ENCODE measurements at places on chromosomes 7 and 10.

- DNase-seq = no peak
Measured at GRCh38 chr7:148901178-148901577, 17.1 kb upstream of the EZH2 start.

DNA sequence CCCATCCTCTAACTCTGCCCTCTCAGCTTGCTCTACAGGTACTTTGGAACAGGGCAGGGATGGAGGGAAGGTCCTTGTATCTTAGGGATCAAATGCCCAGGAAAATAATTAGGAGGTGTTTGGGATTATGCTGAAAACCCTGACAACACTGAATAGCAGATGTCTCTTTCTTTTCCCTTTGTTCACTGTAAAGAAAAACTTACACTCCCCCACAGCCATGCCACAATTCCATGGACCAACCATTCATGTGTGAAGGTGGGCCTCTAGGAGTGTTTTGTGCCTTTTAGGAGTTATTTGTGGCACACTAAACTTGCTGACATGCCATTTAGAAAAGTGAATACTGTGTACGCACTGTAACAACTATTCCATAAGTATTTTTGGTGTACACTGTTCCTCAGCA is 108.1 kb downstream of the SNX10 start:
- no peak for DNase-seq

DNA sequence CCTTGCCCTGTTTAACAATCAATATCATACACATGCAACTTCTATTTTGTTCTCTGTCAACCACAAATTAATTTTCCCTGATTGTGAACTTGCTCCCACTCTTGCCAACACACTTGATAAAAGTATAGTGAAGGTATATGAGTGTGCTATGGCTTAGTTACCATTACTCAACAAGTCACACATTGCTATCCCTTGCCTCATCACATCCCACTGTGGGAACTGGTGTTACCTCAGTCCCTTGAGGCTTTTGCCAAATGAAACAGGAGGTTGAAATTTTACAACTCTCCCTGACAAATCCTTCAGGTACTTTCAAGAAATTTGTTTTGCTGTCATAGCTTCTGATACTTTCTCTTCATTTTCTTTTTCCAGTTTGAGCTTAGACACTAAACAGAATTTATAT is 472.5 kb upstream of the SEMA3D start:
- no peak for DNase-seq

GRCh38 chr10:12418725-12419261 is 69.4 kb downstream of the CAMK1D start:
- no peak for DNase-seq

GRCh38 chr10:78859769-78860168 is 209.0 kb upstream of the ZMIZ1 start:
- DNase-seq = no peak

- DNase-seq = no peak
Measured at GRCh38 chr10:26981232-26981824, 119.0 kb downstream of the ANKRD26 start.

GRCh38 chr10:79063661-79064492 is 4.9 kb upstream of the ZMIZ1 start:
- no peak for DNase-seq

- DNase-seq = no peak
Measured at GRCh38 chr7:17304926-17305325, 6.5 kb downstream of the AHR start.

GRCh38 chr7:47576031-47576865 is 5.7 kb downstream of the TNS3 start:
- DNase-seq = no peak

DNA sequence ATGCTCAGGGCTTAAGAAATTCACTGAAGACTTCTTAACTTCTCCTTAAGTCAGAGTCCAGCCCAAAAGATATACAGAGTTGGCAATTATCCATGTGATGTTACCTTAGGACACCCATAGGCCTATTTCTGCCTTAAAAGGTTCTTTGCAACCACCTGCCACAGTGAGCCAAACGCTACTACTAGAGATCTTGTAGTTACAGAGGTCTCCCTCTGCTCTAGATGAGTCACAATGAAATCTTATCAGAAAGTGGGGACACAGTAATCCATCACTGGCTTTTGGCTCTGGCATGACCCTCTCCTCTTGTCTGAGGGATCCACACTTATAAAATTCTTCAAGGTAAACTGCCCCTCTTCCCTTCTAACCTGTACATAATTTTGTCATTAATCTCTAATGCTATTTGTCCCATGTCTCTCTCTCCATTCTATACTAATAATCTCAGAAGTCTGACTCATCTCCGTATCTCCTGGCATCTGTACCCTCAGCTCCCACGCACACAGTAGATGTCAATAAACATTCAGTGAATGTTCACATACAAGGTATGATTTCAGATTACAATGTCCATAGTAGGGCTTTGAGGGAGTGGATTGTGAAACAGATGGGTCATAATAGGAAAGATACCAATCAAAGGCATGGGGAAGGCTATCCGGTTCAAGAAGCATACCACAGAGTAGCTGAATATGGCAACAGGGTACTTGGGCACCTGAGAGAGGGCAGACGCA is 112.1 kb downstream of the SGMS1 start:
- no peak for DNase-seq

DNA sequence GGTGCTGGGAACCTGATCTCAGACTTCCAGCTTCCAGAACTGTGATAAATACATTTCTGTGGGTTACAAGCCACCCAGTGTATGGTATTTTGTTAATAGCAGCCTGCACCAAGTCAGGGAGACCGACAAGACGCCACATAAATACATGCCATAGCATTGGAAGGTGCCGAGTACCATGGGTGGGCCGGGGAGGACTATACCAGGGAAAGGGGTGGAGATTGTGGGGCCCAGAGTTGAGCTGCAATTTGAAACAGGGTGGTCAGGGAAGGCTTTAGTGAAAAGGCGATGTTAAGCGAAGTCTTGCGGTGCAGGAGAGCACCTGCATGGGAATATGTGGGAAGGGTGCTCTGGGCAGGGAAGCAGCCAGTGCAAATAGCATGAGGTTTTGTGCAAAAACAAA is 88.9 kb upstream of the LRRC4 start:
- no peak for DNase-seq

DNA sequence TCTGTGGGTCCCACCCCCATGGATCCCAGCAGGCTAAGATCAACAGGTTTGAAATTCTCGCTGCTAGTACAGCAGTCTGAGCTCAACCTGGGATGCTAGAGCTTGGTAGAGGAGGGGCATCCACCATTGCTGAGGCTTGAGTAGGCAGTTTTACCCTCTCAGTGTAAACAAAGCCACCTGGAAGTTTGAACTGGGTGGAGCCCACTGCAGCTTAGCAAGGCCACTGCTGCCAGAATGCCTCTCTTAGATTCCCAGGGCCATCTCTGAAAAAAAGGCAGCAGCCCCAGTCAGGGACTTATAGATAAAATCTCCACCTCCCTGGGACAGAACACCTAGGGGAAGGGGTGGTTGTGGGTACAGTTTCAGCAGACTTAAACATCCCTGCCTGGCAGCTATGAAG is 190.0 kb upstream of the CACNA2D1 start:
- no peak for DNase-seq

GRCh38 chr7:157129907-157130460 is 8.7 kb upstream of the UBE3C start:
- no peak for DNase-seq

GRCh38 chr7:139072796-139073195 is 36.7 kb downstream of the ZC3HAV1 start:
- DNase-seq = no peak

GRCh38 chr7:77428777-77429231 is 12.7 kb upstream of the GSAP start:
- peak; percentile 14 for DNase-seq

DNA sequence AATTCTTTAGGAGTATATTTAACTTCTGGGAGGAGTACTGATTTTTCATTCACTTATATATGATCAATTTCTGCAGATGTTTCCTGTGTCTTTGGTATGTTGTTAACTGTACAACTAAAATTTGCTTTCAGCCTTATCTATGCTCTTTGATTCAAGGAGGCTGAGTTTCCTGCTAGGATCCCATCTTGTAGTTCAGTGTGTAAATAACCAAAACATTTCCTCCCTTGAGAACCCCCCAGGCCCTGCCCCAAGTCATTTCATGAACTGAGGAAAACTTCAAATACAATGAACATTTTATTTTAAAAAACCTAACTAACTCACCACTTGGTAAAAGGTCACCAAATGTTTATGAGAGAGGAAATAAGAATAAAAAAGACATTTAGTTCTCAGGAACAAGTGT is 55.5 kb downstream of the VWA2 start:
- no peak for DNase-seq

DNA sequence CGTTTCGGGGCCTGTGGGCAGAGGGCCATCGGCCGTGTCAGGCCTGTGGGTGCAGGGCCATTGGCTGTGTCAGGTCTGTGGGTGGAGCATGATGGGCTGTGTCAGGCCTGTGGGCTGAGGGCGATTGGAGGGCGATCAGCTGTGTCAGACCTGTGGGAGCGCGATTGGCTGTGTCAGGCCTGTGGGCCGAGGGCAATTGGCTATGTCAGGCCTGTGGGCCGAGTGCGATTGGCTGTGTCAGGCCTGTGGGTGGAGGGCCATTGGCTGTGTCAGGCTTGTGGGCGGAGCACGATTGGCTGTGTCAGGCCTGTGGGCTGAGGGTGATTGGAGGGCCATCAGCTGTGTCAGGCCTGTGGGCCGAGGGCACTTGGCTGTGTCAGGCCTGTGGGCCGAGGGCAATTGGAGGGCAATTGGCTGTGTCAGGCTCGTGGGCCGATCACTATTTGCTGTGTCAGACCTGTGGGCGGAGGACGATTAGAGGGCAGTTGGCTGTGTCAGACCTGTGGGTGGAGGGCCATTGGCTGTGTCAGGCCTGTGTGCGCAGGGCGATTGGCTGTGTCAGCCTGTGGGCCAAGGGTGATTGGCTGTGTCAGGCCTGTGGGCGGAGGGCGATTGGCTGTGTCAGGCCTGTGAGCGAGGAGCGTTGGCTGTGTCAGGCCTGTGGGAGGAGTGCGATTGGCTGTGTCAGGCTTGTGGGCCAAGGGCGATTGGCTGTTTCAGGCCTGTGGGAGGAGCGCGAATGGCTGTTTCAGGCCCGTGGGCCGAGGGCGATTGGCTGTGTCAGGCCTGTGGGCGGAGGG is 54.1 kb downstream of the DYNC2I1 start:
- DNase-seq = no peak

DNA sequence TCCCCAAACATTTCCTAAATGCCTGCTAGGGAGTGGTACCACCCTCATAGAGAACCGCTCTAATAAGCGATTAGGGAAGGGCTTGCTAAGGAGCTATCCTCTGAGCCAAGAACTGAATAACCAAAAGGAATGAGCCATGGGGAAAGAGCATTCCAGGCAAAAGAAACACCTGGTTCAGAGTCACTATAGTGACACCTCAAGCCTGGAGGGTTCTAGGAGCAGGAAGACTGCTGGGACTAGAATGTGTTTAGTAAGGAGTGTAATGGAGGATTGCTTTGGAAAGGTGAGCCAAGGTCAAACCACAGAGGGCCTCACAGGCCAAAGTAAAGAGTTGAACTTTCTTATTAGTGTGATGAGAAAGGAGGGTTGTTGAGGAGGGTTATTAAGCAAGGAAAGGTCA is 38.7 kb upstream of the NRBF2 start:
- DNase-seq = no peak

DNA sequence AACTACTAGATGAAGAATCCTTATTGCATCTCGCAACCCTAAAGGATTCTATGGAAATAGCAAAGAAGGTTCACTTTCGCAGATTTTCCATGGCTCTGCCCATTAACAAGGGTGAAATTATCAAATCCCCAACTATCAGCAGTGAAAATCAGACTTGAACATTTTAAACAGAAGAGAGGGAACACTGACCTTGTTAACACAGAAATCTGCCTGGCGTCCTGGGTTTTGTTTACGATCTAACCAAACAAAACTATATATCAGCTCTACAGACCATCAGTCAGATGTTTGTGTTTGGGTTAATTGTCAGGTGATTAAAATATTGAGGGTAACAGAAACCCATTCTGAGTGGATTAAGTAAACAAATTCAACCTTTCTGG is 1.9 kb downstream of the CTTNBP2 start:
- no peak for DNase-seq

DNA sequence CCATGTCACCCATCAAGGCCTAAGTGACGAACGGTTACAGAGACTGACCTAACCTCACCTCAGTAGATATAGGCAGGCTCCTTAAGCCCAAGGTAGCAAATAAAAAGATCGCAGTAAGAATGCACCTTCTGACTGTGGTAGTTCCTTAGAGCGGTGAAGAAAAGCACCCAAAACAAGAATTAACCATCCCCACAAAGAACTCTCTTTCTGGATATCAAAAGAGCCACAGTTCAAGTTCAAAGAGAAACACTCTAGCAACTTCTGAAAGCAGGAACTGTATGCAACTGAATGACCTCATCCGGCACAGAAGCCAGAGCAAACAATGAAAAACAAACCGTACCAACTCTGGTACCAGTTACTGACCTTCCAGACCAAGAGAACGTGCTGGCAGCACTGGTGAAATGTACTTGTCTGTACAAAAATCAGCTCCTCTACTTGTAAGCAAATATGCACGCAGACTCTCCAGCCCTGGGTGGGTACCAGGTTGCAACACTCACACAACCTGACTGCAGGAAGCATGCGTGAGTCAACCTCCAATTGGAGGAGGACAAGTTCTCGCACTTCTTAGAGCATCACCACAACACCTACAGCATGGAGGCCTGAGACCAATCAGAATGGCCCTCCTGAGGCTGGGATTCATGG is 202.7 kb downstream of the FAM107B start:
- peak; percentile 60 for DNase-seq

- no peak for DNase-seq
Measured at GRCh38 chr10:452512-453426, 236.7 kb downstream of the DIP2C start.

DNA sequence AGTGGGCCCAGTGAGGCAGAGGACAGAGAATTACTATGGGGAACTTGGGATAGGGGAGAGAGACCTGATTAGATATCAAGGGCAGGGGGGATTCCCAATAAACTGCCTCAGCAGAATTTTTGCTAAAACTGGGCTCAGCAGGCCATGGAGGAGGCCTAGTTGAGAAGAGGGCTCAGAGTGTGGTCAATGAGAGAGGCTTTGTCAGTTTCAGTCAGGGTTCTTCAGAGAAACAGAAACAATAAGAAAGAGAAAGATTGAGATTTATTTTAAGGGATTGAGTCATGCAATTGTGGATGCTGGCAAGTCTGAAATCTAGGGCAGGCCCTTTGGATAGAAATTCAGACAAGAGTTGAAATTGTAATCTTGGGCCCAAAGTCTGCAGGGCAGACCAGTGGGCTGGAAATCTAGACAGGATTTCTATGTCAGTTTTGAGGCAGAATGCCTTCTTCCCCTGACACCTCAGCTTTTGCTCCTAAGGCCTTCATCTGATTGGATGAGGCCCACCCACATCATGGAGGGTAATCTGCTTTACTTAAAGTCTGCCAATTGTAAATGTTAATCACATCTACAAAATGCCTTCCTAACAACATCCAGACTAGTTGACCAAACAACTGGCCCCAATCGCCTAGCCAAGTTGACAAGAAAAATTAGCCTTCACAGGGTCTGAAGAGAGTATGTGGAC is 33.5 kb upstream of the CCSER2 start:
- DNase-seq = no peak

Data from effector memory CD8-positive, alpha-beta T cell (primary cell).